ENCODE measurements at places on chromosomes 2 and 18.

- no peak for DNase-seq
Measured at GRCh38 chr2:18435426-18436037, 124.9 kb downstream of the RDH14 start.

GRCh38 chr2:136124805-136125204, 6.9 kb upstream of the CXCR4 start:
- no peak for DNase-seq

DNA sequence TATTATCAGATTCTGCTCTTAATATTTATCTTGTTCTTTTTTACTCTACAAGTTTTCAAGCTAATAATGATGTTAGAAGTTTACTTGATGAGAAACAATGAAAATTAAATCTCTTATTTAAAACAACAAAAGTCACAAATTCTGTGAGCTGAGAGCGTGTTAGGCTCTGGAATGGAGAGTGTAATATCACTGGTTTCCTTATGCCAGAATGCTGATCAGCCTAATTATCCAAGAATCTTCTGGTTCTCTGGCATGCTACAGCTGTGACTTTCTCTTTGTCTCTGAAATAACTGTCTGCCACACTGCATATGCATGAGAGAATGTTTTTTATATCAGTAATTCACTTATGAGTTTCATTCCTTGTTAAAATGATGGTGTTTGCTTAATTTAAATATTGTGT, 236.7 kb downstream of the PARD3B start:
- DNase-seq = no peak

DNA sequence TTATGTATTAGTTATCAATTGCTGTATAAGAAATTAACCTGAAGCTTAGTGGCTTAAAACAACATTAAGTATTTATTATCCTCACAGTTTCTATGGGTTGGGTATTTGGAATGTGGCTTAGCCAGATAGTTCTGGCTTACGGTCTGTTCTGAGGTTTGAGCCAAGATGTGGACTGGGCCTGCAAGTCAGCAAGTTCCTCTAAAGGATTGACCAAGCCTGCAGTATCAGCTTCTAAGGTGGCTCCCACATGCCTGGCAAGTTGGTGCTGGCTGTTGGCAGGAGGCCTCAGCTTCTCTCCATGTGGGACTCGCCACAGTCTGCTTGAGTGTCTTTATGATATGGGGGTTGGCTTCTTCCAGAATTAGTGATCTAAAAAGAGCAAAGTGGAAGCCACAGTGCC, 45.0 kb upstream of the TCF4 start:
- no peak for DNase-seq

DNA sequence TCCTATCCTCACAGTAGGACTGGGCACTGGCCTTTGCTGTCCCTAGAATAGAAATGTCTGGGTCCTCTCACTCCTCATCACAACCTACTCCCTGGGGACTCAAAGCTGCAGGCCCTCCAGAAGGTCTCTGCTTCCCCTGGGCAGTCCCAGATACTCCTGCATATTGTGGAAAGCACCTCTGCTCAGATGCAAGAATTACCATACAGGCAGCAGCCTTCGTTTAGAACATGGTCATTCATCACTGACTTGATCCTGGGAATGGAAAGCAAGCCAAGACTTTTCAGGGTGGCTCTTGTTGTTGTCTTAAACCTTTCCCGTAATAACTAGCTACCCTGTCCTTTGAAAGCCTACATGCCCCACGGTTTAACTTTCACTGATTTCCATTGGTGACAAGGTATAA, 53.1 kb upstream of the NPAS2 start:
- no peak for DNase-seq

- DNase-seq = no peak
Measured at GRCh38 chr2:233152541-233152940, 92.4 kb downstream of the INPP5D start.

DNA sequence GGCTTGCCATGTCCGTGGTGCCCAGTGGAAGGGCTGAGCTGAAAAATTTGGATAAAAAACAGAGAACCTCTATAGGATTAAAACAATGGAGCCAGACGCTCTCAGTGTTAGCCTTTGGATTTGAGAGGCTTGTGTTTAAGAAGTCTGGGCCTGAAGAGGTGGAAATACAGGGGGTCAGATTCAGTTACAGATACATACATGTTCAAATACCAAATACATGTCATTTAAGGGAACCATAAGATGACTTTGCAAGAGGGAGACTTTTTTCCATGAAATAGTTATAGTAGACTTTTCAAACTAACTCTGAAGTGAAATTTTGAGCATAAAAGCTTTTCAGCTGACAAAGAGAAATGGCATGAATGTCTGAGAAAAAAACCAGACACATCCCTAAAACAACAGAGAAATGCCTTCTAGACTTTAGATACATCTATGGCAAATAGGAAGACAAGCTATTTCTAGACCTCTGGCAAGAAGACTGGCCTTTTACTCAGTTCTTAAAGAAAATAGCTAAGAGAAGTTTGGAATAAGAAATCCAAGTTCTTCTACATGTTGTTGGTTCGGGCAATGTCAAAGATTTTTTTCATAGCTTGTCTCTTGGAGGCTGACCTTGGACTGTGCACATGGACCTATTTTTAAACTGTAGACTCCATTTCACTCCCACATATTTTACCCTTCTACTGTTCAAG, 112.9 kb downstream of the LTBP1 start:
- no peak for DNase-seq

DNA sequence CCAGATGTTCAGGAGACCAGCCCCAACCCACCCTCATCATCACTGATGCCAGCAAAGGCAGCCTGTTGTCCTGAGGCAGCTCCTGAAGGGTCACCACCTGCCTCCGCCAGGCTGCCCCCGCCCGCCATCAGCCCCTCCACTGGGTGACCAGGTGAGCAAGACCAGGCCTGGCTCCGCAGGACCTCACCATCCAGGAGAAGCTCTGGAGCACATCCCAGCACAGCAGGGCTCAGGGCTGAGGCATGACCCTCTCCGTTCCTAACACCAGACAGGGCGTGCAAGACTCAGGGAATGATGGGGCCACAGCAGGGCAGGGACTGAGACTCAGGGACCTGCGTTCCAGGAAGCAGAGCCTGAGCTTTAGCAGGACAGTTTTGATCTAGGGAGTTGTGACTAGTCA, 218.8 kb upstream of the RAB6C start:
- DNase-seq = no peak

GRCh38 chr2:194867328-194867727, 789.7 kb upstream of the SLC39A10 start:
- no peak for DNase-seq

GRCh38 chr2:106516436-106516835, 29.3 kb downstream of the CD8B2 start:
- no peak for DNase-seq

All from stimulated activated effector memory CD8-positive, alpha-beta T cell treated with anti-CD3 and anti-CD28 coated beads, Interleukin-12 subunit alpha, Interleukin-12 subunit beta, amount 100 ng/mL, for 72 hours (primary cell).